HFFc6 (cell line): ENCODE measurements at places on chromosomes 2 and 18.

DNA sequence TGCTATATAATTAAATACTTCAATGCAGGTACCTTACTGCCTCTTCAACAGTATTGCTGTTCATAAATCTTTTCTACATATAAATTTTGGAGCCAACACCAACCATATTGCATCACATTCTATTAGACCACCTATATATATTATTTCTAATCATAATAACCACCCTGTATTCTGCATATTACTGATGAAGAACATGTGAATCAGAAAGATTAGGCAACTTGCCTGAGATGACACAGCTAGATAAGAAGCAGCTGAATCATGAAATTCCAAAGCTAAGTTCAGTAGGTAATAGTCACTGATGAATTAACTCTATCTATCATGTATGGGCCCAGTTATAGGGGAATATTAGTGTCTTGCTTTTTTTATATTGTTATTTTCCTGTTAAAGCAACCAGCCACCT, 161.8 kb downstream of the AGPS start:
- peak; percentile 7 for DNase-seq

DNA sequence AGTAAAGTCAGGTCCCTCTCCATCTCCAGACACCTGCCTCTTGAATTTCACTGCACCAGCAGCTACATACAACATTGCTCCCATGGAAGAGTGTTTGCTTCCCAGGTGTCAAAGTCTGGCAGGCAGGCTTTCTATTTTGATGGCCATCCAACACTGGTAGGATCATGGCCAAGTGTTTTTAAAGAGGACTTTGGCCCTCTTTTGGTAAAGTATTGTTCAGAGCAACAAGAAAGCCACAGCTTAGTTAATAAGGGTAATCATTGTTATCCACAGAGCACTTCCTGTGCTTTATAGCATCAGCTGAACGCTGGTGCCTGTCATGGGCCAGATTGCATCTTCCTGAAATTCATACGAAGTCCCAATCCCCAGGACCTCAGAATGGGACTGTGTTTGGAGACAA, 133.2 kb downstream of the NCK2 start:
- DNase-seq = no peak

DNA sequence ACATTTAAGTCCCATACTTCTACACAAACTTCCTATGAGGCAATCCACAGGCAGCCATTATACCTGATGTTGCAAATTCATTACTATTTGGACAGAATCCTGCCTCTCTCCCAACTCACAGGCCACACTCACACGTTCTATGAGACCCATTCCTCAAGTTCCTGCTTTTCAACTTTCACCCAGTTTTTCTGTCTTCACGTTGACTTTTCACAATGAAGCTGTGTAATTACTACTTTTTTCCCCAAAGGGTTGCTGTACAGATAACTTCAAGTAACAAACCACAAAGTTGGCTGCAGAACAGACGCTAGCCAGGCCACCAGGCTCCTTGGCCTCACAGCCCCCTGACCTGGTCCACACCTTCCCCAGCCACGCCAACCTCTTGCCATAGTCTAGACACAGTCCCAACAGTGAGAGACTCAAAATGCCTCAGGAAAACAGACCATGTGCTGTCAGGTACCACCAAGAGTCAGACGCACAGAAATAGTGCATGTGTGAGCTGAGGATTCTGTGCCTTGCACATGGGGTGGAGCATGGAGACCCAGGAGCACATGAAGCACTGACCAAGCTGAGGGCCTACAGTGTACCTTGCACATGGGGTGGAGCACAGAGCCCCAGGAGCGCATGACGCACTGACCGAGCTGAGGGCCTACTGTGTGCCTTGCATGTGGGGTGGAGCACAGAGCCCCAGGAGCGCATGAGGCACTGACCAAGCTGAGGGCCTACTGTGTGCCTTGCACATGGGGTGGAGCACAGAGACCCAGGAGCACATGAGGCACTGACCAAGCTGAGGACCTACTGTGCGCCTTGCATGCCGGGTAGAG, 61.0 kb downstream of the EIPR1 start:
- no peak for DNase-seq

DNA sequence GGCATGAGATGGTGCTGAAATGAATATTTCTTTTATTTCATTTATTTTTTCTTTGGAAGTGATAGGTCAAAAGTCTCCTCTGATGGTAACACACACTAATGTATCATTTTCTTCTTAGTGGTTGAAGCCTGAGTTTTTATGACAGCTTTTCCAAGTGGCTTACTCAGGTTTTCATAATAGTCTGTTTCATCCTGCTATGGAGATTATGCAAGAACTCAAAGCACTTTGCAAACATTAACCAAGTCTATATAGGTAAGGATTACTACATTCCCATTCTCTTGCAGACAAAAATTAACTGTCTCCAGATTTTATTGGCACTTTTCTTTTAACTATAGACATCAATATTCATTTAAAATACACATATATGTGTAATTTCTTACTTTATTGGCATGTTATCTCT, 572.6 kb upstream of the GCFC2 start:
- no peak for DNase-seq

DNA sequence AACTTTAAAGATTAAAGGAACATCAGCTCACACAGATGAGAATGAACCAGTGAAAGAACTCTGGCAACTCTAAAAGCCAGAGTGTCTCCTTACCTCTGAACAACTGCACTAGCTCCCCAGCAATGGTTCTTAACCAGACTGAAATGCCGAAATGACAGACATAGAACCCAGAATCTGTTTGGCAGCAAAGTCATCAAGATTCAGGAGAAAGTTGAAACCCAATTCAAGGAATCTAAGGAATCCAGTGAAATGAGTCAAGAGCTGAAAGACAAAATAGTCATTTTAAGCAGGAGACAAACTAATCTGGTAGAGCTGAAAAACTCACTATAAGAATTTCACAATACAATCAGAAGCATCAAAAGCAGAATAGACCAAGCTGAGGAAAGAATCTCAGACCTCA, 72.0 kb downstream of the STRADB start:
- peak; percentile 54 for DNase-seq

- no peak for DNase-seq
Observed at GRCh38 chr2:121309801-121310200, 24.8 kb upstream of the TFCP2L1 start.

DNA sequence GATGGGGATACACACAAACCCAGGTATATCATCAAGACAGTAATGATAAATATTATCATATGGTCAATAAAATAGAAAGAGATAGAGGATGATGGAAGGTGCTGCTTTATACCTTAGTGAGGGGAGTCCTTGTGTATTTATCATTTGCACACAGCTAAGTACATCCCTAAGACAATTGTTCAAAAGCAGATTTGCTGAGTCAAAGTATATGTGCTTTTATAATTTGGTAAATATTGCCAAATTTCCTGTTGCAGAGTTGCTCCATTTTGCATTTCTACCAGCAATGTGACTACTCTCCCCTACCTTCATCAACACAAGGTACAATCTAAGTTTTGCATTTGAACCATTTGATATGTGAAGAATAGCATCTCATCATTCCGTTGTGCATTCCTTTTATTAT, 22.6 kb upstream of the PLEK start:
- no peak for DNase-seq

DNA sequence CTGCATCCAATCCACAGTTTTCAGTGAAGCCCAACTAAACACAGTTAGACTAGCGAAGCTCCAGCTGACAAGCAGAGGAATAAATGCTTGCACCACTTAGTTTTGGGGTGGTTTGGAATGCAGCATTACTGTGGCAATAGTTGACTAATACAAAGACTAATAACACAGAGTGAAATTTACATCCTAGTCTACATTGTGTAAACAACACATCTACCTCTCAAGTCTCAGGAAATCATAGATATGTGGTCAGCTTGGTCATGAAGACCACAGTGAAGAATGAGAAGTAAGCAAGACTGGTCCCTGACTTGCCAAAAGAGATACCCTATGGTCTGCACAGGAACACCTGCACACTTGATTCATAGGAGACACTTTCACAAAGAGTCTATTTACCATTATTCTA, 155.1 kb upstream of the TANK start:
- DNase-seq = no peak

- DNase-seq = no peak
Observed at GRCh38 chr2:240503375-240503774, 54.4 kb downstream of the ANKMY1 start.

- DNase-seq = peak; percentile 81
Observed at GRCh38 chr2:38146275-38146906, 70.4 kb upstream of the CYP1B1 start.

DNA sequence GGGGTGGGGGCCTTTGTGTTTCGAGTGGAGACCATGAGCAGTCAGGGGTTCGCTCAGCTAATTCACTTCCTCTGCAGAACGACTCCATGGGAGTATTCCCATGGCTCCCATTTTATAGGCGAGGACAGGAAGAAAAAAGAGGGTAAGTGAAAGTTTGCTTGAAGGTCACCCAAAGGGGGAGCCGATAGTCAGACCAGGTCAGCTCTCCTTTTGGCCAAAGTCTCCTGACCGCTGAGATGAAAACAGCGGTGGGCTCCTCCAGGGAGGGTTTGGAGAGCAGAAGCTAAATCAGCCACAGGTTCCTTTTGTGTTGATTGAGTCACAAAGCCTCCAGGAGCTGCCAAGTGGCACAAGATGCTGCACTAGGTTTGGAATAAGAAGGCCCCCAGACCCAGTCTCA, 34.1 kb upstream of the CTAGE1 start:
- no peak for DNase-seq

- DNase-seq = no peak
Observed at GRCh38 chr2:37842732-37843440, 82.2 kb upstream of the RMDN2 start.

DNA sequence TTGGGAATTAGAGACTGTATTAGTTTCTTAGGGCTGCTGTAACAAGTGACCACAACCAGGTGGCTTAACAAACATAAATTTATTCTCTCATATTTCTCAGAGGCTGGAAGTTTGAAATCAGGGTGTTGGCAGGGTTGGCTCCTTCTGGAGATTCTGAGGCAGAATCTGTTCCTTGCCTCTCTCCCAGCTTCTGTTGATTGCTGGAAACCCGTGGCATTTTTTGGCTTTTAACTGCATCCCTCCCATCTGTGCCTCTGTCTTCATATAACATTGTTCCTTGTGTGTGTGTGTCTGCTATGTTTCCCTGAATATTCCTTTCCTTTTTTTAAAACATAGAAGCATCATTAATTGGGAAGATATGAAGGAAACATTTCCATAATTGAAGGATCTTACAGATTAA, 448.1 kb upstream of the DCC start:
- no peak for DNase-seq

DNA sequence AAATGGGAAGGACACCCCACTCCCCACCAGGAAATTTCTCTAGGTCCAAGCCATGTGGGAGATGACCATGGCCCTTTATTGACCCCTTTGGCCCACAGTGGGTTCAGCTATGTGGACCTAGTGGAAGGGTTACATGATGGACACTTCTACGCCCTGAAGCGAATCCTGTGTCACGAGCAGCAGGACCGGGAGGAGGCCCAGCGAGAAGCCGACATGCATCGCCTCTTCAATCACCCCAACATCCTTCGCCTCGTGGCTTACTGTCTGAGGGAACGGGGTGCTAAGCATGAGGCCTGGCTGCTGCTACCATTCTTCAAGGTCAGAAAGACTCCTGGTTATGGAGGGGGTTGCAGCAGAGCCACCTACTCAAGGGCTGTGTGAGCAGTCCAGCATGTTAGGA, 1.3 kb downstream of the STK16 start:
- DNase-seq = no peak

DNA sequence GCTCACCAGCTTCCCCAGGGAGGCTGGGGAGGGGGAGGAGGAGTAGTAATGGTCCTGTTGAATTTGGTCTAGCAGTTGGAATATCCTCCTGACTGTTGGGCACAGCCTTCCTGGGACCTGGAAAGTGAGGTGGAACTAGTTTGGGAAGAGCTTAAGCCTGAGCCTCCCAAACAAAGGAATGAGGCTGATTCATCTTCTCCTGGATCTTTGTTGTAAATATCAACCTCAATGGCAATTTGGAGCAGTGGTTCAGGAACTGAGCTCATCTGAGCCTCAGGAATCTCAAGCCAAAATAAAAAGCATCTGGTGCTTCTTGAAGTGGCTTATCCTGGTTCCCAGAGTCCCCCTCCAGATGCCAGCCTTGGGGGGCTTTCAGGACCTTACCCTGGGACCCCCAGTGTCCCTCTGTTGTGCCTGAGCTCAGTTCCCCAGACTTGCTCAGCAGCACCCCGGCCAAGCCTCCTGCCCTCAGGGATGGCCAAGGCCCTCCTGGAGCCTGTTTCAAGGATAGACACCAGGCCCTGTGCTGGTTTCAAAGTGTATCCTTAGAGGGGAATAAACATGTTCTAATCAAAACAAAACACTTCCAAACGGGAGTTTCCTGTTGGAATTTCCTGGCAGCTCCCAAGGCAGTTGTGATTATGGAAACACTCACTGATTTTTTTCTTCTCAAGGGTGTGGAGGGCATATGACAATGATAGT, 112.6 kb downstream of the DDX1 start:
- no peak for DNase-seq

DNA sequence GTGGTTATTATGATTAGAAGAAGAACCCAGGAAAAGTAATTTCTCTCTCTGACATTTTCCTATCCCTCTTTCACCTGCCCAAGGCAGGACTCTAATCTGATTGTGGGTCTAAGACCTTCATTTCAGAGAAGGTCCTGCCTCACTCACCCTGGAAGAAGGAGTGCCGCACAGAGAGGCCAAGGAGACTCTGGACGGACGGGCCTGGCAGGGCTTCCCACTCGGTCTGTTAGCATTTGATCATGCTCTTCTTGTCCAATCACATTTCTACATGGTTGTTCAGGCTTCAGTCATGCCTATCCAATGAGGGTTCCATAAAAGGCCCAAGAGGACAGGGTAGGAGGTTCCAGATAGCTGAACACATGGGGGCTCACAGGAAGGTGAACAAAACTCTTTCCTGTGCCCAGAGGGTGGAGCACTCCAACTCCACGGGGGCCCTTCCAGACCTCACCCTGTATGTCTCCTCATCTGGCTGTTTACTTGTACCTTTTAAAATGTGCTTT, 27.0 kb downstream of the ZNF892 start:
- no peak for DNase-seq

- no peak for DNase-seq
Observed at GRCh38 chr2:236790963-236791362, 221.3 kb downstream of the ACKR3 start.

GRCh38 chr18:25646971-25647370, 295.0 kb upstream of the ZNF521 start:
- peak; percentile 16 for DNase-seq

- no peak for DNase-seq
Observed at GRCh38 chr2:73035899-73036711, 35.4 kb downstream of the SFXN5 start.

DNA sequence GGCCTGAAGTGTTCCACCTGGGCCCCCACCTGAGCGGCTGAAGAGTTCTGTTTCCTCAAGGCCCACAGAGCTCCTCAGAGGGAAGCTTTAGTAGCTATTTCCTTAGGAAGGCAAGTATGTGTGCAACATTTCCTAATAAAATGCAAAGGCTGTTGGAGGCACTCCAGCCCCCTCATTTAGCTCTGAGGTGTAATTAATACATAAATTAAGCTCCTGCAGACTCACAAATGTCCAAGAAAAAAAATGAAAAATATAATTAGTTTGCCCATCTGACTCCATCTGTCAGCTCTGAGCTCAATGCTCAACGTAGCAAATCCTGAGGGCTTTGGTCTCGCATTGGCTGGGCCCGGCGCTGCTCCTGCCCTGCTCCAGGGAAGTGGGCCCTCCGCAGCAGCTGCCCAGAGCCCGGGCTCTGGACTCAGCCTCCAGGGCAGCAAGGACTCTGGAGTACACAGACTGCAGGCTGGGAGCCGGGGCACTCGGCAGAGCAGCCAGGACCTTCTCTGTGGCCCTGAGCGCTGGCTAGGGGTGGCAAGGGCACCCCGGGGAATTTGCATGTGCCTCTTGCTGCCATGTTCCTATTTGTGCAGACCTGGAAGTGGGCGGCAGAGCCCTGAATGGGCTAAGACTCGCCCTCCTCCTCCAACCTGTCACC, 23.4 kb upstream of the C1QL2 start:
- no peak for DNase-seq
